ENCODE measurements at places on chromosomes 16 and 17. TPM values are rescaled to one million over a fixed set of nuclear protein-coding genes. Genes with fewer than 3 reads are reported as not detected.

DNA sequence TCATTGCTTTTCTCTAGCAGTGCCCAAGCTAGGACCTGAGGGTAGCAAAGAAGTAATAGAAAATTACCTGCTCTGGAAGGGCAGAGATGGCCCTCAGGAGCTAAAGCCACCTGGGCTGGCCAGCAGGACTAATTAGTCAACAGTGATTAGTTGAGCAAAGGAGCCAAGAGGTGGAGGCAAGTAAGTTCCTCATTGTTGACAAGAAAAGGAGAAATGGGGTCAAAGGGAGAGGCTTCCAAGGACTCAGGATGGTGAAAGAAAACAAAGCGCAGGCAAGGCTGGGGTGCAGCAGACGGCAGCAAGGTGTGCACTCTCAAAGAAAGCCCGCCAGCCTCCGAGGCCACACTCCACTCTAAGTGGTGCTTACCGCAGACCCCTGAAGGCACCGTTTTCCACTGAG lies 44.6 kb downstream of the CMTM4 start:
- H3K4me1 ChIP-seq = peaks cover 10% of the 10 kb centered on the region
- H3K4me3 ChIP-seq = no peak overlapping the region
- DNase-seq = no peak
- no peaks in the 10 kb centered on the region for H3K36me3 ChIP-seq
- peaks cover 8% of the 10 kb centered on the region for H3K27me3 ChIP-seq

Gene SLC13A2
- not detected for total RNA-seq

DNA sequence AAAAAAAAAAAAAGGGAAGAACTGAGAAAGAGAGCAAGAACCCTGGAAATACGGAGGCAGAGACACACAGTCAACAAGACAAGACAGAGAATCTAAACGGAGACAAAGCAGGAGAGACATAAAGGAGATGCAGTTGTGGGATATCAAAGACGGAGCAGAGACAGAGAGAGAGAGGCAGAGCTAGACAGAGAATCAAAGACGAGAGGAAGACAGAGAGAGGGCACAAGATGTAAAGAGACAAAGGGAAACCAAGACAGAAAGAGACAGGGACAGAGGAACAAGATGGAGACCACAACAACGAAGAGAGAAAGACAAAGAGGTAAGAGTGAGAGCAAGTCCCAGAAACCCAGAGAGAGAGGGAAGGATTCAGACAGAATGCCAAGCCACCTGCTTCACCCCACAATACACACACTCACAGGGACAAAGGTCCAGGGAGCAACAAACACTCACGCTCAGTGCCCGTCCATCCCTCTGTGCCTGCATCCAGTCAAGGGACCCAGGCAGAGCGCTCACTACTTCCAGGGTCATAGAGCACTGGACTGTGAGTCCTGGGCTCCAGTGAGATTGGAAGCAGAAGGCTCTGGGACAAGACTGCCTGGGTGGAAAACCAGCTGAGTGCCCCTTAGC lies 88.9 kb downstream of the C16orf78 start:
- H3K36me3 ChIP-seq = no peaks in the 10 kb centered on the region
- no peak overlapping the region for H3K4me3 ChIP-seq
- no peaks in the 10 kb centered on the region for H3K27me3 ChIP-seq
- peaks cover 27% of the 10 kb centered on the region for H3K4me1 ChIP-seq

Gene CDRT15
- not detected for total RNA-seq

DNA sequence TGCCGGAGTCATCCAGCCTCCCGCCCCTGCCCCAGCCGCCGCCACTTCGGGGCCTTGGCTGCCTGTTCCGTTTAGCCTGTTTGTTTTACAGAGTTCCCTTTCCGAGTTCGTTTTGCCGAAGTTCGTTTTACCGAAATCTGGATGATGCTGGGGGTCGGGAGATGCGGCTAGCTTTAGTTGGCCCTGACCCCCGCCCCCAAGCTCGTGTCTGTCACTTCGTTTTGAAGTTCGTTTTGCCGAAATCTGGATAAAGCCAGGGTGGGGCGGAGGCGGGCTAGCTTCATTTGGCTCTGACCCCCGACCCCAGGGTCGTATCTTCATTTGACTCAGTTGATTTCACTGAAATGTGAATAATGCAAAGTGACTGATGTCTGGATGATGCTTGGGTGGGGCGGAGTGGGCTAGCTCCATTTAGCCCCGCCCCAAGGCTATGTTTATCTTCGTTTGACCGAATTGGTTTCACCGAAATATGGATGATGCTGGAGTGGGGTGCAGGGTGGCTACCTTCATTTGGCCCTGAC lies 591 bp downstream of the PSMD7 start:
- H3K4me3 ChIP-seq = peak overlapping the region; percentile 87
- peak; percentile 62 for DNase-seq
- peaks cover 31% of the 10 kb centered on the region for H3K4me1 ChIP-seq
- peaks cover 35% of the 10 kb centered on the region for H3K36me3 ChIP-seq
- no peaks in the 10 kb centered on the region for H3K27me3 ChIP-seq

Gene TPSAB1
- total RNA-seq = not detected
